NAMALWA (cell line): ENCODE measurements at places on chromosomes 1 and 21.
A peak's percentile ranks its signal among the peaks of the same experiment; 100 is the strongest.

DNA sequence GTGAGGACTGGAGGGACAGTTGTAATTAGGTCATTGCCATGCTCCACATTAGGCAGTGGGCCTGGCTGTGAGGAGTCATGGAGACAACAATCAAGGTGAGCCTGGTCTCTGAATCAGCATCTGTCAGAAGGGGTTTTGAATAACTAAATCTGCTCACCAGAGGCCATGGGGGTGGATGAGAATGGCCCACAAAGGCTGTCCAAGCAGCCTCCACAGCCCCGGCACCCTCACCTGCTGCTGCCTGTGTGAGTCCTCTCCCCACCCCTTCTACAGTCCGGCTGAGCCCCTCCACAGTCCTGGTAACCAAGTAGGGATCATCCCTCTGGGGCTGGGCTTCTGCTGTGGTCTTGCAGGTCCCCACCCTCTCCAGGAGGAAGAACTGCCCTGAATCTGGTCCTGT is 2.3 kb downstream of the DPT start:
- DNase-seq = no peak

GRCh38 chr1:19363536-19364152 is 51.5 kb downstream of the SLC66A1 start:
- DNase-seq = no peak

- no peak for DNase-seq
These were observed 256.0 kb upstream of the TMEM51 start for GRCh38 chr1:14897547-14897946.

GRCh38 chr1:113784104-113784779 is 25.0 kb upstream of the PHTF1 start:
- peak; percentile 13 for DNase-seq

DNA sequence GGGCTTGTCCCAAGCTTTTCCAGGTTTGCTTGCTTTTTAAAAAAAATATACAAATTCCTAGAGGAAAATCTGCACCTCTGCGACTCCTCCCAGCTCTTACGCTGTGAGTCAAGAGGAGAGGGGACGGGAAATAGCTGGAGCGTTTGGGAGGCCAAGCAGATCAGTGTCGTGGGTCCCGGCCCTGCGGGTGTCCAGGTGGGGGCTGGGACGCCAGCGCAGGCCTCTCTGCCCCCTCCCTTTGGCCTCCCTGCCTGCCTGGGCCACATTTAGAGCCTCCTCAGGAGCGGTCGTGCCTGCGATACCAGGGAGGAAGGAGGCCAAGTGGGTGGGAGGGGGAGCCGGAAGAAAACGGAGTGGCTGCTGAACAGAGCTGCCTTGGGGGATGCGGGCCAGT is 9.0 kb downstream of the WNT4 start:
- DNase-seq = no peak

DNA sequence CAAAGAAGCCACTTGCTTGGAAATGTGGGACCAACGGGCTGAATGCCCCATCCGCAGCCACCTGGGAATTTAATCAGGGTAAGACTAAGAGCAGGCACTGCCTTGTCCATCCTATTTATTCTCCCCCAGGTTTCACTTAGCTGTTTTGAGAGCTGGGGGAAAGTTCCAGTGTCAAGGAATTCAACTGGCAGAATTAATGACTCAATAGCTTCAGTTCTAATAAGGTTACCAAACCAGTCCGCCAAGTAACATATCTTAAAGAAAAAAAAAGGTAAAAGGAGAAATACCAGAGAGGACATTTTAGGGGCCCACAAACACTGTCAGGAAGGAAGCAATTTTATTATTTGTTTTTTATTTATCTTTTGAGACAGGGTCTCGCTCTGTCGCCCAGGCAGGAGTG is 157.6 kb upstream of the SOD1 start:
- no peak for DNase-seq

GRCh38 chr21:35796844-35797243 is 263.5 kb downstream of the SETD4 start:
- DNase-seq = no peak

- no peak for DNase-seq
These were observed 52.8 kb downstream of the IFI44 start for GRCh38 chr1:78702426-78702825.

GRCh38 chr1:59484096-59484495 is 187.2 kb downstream of the FGGY start:
- DNase-seq = no peak

GRCh38 chr1:235074523-235075047 is 54.1 kb downstream of the TOMM20 start:
- DNase-seq = peak; percentile 27

DNA sequence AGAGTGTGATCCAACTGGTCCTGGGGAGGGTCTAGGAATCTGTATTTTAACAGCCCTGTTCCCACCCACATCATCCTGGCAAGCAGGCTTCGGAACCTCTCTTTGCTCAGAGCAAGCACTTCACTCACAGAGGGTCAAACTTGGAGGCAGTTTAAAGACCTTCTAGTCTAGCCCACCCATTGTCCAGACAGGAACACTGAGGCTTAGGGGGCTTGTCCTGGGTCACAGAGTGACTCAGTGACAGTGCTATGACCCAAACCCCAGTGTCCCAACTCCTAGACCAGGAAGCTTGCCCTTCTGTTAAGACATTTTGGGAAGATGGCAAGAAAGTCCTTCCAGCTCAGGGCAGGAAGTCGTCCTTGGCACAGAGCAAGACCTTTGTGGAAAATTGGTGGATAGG is 36.5 kb downstream of the FBXO2 start:
- DNase-seq = no peak

DNA sequence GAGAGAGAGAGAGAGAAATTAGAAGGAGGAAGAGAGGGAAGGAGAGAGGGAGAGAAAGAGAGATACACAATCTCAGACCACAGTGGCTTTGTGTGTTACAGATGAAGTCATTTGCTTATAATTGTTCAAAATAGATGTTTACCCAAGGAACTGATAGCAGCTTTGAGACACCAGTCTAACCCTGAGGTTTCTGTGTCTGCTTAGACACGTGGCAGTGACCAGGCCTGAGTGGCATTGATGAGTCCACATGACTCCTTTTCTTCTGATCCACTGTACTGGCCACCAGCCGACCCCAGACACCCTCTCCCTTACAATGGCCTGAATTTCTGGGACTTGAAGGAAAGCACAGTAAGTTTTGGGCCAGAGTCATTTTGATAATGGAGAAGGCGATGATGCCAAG is 104.9 kb downstream of the DUSP10 start:
- no peak for DNase-seq

- no peak for DNase-seq
These were observed 148.7 kb downstream of the PGBD5 start for GRCh38 chr1:230277201-230278025.

DNA sequence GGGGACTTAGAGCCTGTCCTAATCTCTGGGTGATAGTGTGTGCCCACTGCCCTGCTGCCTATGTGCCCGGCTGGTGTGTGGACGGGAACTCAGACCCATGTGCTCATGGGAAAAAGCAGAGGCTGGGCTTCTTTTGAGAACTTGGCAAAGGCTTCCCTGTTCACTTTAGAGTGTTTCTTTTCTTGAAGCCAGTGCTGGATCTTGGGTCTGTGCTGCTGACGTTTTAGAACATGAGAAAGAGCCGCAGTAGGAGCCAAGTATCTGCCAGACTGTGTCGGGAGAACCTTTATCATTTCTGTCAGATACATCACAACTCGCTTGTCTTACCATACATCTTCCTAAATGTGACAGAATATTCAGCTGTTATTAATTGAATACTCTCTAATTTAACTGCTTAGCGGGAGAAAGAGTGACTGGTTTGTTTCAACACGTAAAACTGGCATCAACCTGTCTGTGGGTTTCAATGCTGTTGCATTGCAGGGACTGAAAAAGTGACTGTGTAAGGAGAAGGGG is 195.2 kb downstream of the PBX1 start:
- no peak for DNase-seq

DNA sequence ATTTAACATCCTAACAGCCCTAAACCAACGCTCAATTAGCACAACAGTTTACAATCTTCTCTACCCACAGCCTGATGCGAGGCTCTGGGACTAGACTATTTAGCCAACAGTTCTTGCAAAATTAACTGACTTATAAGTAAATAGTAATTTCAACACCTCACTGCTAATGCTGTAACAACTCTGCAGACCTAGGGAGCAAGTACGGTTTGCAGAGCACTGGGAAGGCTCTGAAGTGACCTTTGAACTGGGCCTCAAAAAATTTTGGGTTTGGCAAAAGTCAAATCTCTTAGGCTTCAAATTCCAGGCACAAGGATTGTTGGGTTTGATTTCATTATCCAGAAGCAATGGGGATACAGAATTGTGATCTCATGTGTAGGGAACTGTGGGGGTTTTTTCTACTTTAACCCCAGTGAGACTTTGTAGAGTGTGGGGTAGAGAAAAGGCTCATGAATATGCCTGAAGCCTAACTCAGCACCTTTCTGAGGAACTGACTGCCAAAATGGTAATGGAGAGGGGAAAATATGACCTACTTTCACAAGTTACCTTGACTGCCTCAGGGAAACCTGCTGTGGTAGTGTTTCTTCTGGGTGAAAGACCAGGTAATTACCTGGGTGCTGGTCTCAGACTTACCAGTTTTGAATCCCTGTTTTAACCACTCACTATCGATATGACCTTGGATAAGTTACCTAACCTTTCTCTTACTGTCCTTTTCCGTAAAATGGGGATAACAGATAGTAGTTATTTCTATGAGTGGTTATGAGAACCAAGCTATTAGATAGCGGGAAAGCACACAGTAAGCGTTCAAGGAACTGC is 889 bp upstream of the TXLNA start:
- DNase-seq = no peak

DNA sequence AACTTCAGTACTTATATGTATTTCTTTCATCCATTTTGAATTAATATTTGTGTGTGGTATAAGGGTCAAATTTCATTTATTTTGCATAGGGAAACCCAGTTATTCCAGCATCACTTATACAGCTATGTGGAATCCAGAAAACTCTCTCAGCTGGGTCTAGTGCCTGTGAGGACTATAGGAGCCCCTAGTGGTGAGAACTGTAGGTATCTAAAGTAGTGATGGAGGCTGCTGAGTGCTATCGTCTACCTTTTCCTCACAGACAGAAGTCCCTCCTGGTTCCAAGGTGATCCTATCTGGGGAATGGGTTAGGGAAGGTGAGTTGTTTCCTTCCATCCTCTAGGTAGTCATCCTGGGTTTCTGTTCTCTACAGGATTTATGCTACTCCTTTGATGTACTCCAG is 352.0 kb upstream of the C1orf87 start:
- DNase-seq = peak; percentile 28

- DNase-seq = no peak
These were observed 6.3 kb upstream of the RGS13 start for GRCh38 chr1:192629612-192630011.

- DNase-seq = no peak
These were observed 51.3 kb upstream of the BCL10 start for GRCh38 chr1:85327759-85328158.

- DNase-seq = no peak
These were observed 392.4 kb downstream of the KCNH1 start for GRCh38 chr1:210741564-210741963.

GRCh38 chr1:215786997-215787396 is 219.9 kb downstream of the KCTD3 start:
- no peak for DNase-seq
